ENCODE measurements at places on chromosomes 1 and 21.

DNA sequence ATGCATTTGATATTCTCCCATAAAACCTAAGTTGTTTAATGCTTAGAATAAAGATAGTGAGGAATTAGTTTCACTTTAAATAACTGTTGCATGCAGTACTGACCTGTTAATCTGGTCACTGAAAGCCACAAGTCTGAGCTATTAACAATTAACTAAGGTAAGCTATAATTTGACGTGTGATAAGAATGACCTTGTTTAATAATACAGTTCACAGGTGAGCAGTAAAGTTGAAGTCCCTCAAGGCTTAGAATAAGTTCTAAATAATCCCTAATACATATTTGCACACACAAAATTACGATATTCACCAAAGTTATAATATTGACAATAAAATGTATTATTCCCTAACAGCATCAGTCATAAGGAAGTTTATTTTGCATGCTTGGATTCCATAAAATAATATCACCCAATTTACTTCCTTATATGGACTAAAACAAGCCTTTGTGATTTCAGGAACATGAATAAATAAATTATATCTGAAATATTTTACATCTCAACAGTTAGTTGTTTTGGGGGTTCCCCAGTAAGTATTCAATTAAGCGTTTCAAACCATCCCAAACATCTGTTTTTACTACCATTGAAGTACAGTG, 70.6 kb upstream of the CHRM3 start:
- no peak for DNase-seq

GRCh38 chr1:69438056-69438795, 129.5 kb upstream of the LRRC7 start:
- DNase-seq = no peak

DNA sequence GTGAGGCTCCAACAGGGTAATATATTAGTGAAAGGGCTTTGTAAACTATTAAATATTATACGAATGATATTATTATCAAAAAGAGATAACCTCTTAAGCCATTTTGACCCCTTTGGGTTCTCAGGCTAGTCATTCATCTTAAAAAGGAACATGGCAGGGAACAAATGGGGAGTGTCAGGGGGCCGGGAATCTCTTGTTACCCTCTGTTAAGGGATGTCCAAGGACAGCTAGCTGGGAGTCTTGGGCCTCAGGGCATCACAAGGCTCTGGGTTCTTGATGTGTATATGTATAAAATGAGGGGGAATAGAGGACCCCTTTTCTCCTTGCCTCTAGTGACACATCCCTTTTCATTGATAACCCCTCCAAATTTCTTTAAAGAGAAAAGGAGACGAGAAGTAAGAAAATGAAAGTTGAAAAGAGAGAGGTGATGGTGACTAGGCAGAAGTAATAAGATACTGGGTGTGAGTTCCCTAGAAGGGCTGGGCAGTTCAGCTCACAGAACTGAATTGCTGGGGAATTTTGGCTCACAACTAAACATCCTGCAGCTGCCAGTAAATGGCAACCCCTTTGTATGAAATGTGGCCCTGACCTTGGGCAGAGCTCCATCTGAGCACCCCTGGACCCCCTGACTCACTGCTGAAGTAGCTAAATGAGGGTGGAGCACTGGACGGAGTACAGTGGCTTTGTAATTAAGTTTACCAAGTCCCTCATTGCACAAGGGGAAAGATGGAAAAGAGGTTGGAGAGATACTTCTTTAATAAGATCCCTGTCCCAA, 20.0 kb upstream of the ZNF326 start:
- peak; percentile 78 for DNase-seq

GRCh38 chr1:72122099-72122880, 160.0 kb downstream of the NEGR1 start:
- peak; percentile 4 for DNase-seq

GRCh38 chr21:35090403-35090802, 41.3 kb upstream of the RUNX1 start:
- DNase-seq = no peak

GRCh38 chr21:34197561-34197960, 124.2 kb downstream of the MRPS6 start:
- no peak for DNase-seq

- peak; percentile 41 for DNase-seq
Measured at GRCh38 chr1:158067662-158068061, 74.2 kb downstream of the KIRREL1 start.

DNA sequence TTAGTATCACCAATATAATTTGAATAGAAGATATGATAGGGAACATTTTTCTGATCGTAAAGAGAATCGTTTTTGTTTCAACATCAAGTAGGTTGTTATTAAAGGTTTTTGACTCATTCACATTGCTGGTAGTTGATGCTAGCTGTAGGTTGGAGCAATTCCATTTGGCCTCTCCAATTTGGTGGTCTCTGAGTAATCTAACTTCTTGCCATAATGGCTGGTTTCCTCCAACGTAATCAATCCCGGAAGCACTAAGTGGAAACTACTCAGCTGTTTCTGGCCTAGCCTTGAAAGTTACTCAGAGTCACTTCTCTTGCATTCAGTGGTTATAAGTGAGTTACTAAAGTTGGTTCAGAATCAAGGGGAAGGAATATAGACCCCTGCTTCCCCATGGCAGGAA, 26.0 kb downstream of the RCOR3 start:
- DNase-seq = peak; percentile 12

- DNase-seq = no peak
Measured at GRCh38 chr1:67072749-67073148, 18.8 kb upstream of the SLC35D1 start.

DNA sequence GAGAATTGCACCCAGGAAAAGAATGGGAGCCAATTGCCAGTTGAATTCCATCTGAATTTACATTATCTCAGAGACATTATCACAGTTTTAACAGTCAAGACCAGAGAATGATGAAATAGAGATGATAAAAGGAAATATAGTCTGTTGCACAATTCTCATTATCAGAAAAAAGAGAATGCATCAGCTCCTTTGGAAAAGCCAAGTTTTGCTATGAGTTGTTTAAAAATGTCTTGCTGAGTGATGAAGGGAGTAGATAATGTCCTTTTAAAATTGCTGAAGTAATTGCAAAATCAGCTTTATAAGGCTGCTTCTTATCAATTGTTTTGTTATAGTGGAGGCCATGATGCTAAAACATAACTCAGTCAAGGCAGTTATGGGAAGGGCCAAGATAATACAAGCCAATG, 37.9 kb upstream of the EEIG2 start:
- DNase-seq = no peak

DNA sequence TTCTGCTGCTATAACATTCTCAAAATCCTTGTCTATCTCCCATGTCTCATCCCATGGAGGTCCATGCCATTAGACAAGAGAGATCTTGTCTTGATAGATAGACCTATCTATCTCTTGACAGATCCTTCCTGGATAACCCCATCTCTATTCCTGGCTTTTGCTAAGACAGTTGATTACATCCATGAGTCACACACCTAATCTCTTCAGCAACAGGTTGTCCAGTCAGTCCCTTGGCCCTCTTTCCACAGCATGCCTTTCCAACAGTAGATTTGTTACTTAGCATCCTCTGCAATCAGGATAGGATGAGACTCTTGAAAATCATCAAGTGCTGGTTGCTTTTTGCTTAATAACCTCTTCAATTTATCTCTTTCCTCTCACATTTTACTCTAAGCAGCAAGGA, 46.6 kb downstream of the TRMT1L start:
- DNase-seq = no peak

DNA sequence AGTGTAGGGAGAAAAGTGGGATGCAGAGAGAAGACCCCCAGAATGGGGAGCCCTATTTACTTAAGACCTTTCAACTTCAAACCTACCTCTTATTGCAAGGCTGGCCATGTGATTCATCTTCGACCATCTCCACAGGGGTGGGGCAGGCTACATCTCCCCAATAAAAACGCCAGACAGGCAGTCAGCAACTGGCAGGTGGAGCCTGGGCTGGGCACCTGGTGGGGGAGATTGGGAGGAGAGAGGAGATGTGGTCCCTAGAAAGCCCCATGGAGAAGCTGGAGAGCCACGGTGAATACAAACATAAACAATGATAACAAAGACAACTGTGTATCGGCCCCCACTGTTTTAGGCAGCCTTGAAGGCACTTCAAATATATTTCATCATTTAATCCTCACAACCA, 336.7 kb upstream of the PROX1 start:
- DNase-seq = no peak

- DNase-seq = no peak
Measured at GRCh38 chr1:27868932-27869718, 3.2 kb upstream of the THEMIS2 start.

DNA sequence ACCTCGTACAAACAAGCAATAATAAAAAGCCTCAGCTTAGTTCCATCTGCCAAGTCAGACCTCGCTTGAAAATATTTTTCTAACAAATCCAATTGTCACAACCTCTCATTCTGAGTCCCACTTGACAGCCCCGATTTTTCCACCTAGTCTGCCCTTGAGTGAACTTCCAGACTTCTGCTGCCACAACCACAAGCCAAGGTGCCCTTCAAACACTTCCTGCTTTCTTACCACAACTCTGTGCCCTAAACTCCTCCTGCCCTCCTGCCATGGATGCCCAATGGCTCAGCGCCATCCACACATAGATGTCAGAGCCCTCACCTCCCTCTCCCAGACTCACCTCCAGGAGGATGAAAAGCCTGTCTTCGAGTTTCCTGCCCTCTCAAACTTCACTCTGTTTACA, 3.9 kb downstream of the TMPRSS2 start:
- no peak for DNase-seq

DNA sequence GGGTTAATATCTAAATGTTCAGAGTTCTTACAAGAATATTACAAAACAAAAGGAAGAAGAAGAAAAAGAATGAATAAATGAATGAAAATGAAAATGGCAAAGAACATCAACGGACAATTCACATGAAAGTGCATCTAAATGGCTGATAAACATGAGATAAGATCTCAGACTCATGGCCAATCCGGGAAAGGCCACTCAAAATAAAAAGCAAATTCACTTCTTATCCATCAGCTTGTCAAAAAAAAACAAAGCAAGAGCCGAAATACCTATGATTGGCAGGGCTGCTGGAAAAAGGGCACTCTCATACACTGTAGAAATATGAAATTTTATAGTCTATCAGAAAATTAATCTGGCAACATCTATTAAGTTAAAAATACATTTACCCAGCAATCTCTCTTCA, 103.6 kb upstream of the EDEM3 start:
- DNase-seq = no peak

DNA sequence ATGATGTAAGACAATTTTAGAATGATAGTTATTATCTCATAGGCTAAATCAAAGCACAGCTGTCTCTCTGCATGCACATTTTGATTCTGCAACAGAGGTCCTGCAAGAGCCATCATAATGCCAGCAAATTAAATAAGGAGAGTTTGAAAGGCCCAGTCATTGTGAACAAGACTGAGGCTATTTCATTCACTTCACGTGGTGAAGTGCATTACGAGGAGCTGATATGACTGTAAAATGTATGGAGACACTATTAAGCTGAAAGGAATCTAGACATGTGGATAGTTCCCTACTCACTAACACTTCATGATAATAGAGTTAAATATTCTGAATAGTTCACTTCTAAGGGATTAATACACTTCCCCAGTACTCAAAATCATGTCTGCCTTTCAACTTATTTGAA, 299.0 kb downstream of the SMYD3 start:
- peak; percentile 11 for DNase-seq
